Activated T-helper 1 cell treated with Interleukin-2 at 50 U/mL for 16 hours (primary cell): ENCODE measurements at places on chromosomes 16 and 17.

DNA sequence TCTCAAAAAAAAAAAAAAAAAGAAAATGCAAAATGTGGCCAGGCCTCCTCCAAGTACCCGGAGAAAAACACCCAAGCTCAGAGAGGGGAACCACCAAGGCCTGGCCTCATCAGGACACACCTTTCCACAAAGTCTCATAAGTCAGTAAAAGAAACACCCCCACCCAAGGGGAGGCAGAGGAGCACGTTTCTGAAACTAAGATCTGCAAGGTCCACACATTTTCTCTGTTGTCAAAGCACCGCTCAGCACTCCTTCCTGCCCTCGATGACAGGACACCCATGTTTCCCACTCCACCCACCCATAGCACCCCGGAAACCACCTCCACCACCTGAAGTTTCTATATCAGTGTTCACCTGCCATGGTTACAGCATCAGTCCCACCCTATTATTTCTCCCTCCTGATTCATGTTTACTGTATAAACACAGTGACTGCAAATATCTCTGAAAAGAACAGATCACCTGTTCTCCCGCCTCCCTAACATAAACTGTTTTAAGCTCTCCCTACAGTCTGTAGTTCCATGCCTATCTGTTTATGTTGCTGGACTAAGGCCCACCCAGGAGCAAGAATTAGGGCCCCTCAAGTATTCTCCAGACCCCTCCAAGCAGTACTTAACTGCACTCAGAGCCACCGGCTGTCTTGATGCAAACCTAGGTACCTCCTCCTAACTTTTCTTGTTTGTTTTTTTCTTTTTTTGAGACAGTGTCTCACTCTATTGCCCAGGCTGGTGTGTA lies 2.0 kb downstream of the CORO7 start:
- peak; percentile 69 for DNase-seq

- DNase-seq, result no peak
Measured at GRCh38 chr16:66155933-66156332, 210.6 kb upstream of the CDH5 start.

DNA sequence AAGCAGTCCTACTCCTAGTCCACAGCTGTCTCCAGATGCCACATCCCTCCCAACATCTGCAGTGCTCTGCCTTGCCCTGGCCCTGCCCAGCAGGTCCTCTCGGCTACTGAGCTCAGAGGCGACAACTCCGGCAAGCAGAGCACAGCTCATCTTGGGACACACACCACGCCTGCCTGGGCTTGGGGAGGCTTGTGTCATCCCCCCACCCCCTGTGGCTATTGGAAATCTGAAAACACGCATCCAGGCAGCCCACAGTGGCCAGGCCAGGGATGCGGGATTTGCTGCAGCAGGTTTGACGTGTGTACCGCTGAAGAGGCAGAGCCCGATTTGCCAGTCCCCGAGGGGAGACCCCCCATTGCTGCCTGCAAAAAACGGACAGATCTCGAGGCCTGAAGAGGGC lies 25.4 kb downstream of the MXRA7 start:
- DNase-seq, result no peak

GRCh38 chr17:45753645-45754225 lies 30.4 kb upstream of the CRHR1 start:
- DNase-seq, result no peak

- DNase-seq, result no peak
Measured at GRCh38 chr16:13436641-13437412, 483.1 kb upstream of the ERCC4 start.

- DNase-seq, result no peak
Measured at GRCh38 chr17:31631766-31632165, 227.3 kb downstream of the COPRS start.

GRCh38 chr17:9241371-9241712 lies 220.0 kb downstream of the NTN1 start:
- DNase-seq, result no peak

- no peak for DNase-seq
Measured at GRCh38 chr16:85085721-85086120, 26.6 kb downstream of the CIBAR2 start.

GRCh38 chr16:88665570-88665969 lies 2.7 kb upstream of the MVD start:
- no peak for DNase-seq

DNA sequence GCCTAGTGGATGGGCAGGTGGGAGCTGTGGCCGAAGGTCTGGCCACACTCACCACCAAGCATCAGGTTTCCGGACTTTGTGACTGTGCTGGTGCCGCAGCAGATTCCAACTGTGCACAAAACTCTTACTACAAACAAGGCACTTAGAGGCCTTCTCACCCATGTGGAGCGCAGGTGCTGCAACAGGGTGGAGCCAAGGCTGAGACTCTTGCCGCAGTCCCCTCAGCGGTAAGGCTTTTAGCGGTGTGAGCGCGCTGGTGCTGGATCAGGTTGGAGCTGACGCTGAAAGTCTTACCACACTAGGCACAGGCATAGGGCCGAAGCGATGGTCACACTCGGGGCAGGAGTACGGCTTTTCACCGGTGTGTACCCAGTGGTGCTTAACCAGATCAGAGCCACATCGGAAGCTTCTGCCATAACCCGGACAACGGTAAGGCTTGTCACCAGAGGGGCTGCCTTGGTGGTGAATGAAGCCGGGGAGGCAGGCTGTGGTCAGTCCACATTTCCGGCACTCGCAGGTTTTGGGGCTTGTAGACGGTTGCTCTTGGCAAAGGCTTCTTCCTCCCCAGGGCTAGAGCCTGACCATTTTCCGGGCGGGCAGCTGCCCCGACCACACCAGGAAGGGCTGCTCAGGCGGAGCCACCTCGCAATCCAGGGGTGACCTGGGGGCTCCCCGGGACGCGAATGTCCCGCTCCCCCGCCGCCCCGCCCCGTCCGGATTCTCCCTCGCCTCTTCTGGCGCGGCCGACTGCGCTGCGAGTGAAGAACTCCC lies 1.0 kb upstream of the ARMC5 start:
- peak; percentile 38 for DNase-seq

GRCh38 chr17:73889439-73889838 lies 245.2 kb upstream of the SDK2 start:
- DNase-seq, result no peak

DNA sequence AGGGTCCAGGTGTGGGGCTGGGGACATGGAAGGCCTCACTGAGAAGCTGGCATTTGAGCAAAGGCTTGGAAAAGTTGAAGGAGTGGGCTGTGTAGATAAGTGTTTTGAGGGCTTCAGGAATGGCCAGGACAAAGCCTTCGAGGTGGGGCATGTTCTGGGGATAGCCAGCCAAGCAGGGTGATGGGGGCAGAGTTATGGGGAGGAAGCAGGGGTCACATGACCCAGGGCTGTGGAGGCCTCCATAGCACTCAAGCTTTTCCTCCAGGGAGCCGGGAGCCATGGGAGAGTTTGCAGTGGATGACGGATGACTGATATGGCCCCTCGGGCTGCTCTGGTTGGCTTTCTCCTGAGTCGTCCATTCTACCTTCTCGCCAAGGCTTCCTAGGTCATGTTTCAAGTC lies 27.6 kb downstream of the PLCG2 start:
- no peak for DNase-seq

DNA sequence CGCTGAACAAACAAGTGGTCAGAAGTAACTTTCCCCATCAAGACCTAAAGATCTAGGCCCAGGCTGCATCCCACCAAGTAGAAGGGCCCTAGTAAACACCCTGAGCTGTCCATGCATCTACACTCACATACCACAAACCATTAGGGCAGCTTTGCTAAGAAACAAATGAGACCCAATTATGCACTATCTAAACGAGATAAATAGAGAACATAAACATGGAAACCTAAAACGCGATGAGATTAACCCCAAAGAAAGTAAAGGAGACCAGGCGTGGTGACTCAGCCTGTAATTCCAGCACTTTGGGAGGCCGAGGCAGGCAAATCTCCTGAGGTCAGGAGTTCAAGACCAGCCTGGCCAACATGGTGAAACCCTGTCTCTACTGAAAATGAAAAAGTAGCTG lies 5.8 kb downstream of the TXNDC11 start:
- no peak for DNase-seq

DNA sequence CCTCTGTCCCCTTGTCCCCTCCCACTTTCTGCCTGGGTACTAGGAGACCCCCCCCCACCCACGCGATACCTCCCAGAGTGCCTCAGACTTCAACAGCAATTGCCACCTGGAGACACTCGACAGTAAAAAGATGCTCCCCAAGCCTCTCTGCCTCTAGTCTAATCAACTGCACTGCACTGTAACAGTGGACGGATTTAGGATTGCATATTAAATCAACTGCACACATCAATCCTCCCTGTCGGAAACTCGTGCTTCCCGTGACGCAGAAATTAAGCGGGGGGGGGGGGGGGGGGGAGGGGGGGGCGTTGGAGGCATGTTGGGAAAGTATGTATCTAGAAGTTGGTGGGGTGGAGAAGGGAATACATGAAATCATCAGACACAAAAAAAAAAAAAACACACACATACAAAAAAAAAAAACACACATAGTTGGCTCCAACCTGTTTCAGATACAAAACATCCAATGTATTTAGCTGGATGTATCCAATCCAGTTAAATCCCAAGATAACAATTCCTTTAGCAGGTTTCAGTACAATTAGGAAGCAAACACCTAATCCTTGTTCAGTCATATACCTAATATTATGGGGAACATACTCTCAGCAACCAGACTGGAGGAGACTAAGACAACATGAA lies 29.7 kb downstream of the FAM222B start:
- DNase-seq, result no peak

GRCh38 chr16:17206712-17207111 lies 264.0 kb downstream of the XYLT1 start:
- no peak for DNase-seq

GRCh38 chr16:89045181-89045815 lies 48.4 kb upstream of the ACSF3 start:
- no peak for DNase-seq

- no peak for DNase-seq
Measured at GRCh38 chr16:84471966-84472365, 32.5 kb downstream of the MEAK7 start.
